EH (cell line): ENCODE measurements at places on chromosomes 12 and 14.

GRCh38 chr14:100640471-100641273 is 53.5 kb upstream of the BEGAIN start:
- peak; percentile 11 for DNase-seq

- peak; percentile 70 for DNase-seq
Observed at GRCh38 chr12:12214635-12215131, 52.2 kb downstream of the LRP6 start.

DNA sequence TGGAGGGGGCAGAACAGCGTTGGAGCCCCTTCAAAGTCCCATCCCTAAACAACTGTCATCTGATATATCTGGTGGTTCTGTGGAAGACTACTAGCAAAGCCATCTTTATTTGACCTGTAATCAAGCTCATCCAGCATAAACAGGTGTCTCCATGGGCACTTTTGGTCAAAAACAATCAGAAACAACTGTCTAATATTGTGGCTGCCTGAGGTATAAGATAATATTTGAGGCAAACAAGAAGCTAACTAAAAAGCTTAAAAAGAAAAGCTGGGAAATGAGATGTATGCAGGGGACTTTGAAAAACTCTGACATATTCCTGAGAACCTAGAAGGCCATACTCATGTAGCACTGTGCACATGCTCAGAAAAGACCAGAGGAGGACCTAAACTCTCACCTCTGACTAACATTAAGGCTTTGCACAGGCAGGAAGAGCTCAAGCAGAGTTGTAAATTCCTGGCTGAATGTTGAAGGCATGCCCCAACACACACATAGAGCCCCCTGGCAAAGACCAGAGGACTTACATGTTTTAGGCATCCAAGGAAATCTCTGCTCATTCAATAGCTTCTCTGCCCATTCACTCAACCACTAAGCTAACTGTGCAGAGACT is 27.2 kb upstream of the AP4S1 start:
- no peak for DNase-seq

GRCh38 chr14:91925001-91925726 is 22.3 kb downstream of the FBLN5 start:
- DNase-seq: no peak

GRCh38 chr12:16766736-16767135 is 160.8 kb upstream of the LMO3 start:
- no peak for DNase-seq

DNA sequence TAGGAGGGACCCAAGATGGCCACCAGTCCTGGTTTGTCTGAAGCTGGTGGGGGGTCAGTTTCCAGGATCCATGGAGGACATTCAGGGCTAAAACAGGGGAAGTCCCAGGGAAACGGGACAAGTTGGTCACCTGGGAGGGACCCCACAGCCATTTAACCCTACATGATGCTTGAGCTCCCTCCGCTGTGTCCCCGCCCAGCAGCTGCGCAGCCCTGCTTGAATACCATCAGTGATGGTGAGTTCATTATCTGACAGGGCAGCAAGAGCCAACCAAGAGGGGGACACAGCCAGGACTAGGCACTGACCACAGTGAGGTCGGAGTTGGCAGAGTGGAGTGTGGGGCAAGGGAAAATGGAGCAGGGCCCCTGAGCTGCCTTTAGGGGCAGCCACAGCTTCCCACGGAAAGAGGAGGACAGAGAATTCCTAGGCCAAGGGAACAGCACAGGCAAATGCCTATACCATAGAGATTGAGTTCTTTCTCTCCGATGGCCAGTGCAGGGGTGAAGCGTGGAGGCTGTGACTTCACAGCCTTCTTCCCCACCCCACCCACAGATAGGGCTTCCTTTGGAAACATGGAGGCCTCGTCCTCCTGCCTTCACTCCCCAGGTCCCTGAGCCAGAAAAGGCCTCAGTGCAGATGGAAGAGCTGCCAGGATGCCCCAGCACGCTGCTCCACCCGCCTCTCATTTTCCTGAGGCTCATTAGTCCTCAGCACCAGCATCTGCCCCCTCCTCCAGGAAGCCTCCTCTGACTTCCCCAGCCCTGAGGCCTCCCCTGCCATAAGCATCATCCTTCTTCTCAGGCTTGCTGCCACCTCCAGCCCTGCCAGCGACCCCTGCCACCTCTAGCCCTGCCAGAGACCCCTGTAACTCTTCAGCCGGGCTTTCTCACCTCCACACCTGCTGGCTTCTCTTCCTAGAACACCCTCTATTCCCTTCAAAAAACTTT is 51.4 kb downstream of the CYP46A1 start:
- DNase-seq: no peak

DNA sequence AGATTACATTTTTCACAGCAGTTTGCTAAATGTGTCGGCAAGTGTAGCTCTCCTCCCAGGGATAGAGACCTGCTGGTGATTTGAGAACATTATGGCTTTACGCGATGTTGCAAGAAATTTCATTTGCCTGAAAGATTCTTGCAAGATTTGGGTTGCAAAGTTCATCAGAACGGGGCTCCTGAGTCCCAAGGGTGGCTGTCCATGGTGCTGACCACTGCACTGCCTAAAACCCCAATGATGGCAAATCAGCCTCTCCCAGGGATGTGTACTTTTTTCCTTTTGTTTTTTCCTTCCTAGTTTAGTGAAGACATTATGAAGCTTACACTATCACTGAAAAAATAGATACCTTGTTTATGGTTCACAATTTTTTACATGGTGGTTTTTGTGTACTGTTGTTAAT is 85.4 kb downstream of the WSCD2 start:
- peak; percentile 19 for DNase-seq

GRCh38 chr12:25752710-25753309 is 199.7 kb upstream of the LMNTD1 start:
- DNase-seq: no peak

DNA sequence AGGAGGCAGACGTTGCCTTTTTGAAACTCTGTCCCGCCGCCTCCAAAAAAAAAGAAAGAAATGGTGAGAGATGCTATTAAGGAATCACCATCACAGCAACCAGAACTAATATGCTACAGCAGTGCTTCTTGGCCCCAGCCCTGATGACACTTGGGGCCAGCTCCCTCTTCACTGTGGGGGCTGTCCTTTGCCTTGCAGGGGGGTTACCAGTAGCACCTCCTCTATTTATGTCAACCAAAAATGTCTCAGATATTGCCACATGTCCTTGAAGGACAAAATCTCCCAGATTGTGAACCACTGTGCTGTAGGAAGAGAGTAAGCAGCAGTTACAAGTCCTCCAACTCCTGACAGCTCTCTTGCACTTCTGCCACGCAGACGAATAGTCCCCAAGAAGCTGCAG is 76.4 kb downstream of the LRRC74A start:
- DNase-seq: peak; percentile 34
